ENCODE measurements at places on chromosomes 6 and 20.
A peak's percentile ranks its signal among the peaks of the same experiment; 100 is the strongest.

DNA sequence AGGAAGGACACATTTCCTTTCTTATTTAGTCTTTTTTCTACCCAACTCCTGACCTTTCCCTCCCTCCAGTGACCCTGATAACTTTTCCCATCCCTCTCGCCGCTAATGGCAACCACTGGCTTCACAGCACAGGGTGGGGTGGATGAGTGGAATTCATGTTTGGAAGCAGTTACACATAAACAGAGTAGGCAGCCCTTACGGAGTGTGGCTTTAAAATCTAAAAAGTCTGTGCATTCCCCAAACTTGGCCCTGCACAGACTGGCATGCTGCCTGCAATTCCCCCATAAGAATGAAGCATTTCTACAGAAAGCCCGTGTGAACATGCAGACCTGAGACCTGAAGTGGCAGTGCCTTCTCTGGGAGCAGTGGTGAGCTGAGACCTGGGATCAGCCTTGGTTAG lies 275.9 kb upstream of the PRND start:
- DNase-seq = no peak

GRCh38 chr20:15378151-15378550 lies 1040.7 kb upstream of the FLRT3 start:
- no peak for DNase-seq

DNA sequence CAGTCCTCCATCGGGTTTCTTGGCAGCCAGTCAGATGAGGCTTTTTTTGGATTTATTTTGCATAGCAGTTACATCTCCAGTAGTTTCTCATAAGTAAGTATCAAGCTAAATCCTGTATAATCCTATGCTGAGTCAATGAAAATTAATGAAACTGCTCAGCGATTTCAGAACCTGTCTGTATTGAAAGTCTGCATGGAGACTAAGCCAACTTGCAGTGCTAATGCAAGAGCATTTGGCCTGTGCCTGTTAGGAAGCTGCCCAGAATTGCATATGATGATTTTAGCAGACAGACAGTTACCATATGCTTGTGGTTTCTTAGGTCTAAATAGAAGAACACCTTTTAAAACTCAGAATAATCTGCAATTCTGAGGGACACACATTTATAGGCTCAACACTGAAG lies 25.2 kb upstream of the LRRN4 start:
- no peak for DNase-seq

DNA sequence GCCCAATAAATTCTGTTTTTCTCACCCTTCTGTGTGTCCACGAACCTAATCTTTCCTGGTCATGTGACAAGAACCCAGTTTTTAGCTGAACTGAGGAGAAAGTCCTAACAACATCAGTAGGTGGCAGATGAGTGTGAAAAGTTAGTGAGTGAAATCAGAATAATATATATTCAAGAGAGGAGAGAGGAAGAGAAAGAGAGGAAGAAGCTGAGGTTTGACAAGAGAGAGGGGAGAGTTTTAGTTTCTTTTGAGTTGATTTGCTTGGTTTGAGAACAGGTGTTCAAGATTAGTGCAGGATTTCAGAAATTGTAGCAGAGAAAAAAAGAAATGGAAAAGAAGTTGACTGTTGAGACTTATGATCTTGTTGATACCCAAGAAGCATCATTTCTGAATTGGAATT lies 930.5 kb upstream of the FLRT3 start:
- DNase-seq = no peak

GRCh38 chr6:32393665-32394420 lies 13.1 kb downstream of the BTNL2 start:
- DNase-seq = no peak

GRCh38 chr20:62177307-62177706 lies 5.5 kb upstream of the MTG2 start:
- DNase-seq = no peak

DNA sequence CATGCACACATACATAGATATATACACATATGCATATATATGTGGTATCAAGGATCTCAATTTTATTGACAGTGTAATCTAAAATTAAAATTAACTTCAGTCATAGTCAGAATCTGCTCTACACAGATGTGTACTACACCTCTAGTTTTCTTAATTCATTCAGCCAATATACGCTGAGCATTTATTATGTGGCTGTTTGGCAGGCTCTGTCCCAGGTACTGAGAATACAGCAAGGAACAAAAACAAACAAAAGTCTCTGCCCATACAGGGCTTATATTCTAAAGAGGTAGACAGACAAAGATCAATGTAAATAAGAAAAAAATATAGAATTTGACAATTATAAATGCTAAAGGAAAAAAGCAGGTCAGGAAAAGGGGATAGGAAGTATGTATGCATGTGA lies 7.8 kb upstream of the RGS17 start:
- DNase-seq = no peak

DNA sequence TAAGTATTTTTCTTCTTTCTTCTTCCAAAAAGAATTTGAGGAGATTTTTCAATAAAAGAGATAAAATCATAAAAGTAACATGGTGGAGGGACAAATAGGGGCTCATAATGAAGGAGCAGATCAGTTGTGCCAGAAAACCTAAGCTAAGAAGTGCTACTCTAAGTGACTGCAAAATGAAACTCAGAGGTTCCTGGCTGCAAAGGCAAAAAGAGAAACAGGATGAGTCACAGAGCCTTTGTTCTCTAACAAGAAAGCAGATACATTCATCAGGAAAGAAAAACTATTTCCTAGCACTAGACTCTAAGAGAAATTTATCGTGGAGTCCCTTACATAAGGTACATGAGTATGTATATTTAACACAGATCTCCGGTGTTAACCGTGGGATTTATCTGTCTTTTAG lies 49.8 kb downstream of the TSHZ2 start:
- no peak for DNase-seq

DNA sequence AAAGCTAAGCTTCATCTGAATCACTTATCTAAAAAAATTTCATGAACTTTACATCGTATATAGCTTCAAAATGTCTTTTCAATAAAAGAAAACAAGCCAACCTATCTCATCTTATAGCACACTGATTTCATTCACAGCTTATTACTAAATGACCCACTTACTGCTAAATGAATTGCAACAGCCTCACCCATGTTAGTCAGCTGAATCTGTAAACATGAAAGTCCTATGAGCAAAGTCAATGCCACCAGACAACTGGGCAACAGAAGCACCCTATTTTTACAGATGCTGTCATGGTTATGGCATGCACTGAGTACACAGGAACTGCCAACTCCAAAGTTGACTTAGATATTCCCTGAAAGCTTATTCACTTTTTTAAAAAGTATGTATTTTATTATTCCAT lies 41.2 kb upstream of the DST start:
- peak; percentile 29 for DNase-seq

DNA sequence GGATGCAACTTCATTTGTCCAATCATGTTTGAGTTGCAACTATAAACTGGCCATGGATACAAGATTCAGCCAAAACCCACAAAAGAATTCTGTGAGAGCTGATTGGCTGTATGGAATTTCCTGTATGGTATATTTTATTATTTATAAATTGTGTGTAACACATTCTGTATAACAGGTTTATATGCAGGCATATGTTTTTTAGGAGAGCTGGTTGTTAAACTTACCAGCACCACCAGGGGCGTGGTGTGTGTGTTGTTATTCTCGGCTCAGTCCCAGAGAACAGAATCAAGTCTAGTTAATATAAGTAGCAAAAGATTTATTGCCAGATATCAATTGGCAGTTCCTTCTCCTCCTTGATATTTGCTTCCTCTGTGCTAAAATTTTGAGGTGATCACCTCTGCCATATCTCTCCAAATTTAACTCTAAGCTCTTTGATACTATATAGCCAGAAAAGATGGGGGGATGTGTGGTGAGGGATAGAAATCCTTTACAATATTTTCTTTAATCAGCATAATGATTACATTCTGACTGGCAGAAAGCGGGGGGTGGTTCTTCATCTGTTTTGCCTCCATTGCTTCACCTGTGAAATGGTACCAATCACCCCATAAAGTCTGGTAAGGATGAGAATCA lies 22.9 kb downstream of the CNBD2 start:
- no peak for DNase-seq

DNA sequence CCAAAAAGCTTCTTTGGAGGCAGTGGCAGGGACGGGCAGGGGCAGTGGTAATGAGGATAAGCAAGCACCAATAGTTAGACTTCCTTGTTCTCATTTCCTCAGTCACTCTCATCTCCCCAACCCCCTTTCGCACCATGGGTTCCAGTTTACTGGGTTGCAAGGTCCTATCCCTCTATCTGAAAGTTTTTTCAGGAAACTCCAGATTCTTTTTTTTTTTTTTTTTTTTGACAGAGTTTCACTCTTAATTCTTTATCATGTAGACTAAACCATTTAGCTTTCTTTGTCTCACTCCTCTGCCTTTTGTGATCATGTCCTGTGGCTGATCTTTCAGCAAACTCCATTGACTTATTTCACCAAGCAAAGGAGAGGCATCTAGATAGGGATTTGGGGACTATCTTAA lies 51.4 kb upstream of the GMDS start:
- no peak for DNase-seq

DNA sequence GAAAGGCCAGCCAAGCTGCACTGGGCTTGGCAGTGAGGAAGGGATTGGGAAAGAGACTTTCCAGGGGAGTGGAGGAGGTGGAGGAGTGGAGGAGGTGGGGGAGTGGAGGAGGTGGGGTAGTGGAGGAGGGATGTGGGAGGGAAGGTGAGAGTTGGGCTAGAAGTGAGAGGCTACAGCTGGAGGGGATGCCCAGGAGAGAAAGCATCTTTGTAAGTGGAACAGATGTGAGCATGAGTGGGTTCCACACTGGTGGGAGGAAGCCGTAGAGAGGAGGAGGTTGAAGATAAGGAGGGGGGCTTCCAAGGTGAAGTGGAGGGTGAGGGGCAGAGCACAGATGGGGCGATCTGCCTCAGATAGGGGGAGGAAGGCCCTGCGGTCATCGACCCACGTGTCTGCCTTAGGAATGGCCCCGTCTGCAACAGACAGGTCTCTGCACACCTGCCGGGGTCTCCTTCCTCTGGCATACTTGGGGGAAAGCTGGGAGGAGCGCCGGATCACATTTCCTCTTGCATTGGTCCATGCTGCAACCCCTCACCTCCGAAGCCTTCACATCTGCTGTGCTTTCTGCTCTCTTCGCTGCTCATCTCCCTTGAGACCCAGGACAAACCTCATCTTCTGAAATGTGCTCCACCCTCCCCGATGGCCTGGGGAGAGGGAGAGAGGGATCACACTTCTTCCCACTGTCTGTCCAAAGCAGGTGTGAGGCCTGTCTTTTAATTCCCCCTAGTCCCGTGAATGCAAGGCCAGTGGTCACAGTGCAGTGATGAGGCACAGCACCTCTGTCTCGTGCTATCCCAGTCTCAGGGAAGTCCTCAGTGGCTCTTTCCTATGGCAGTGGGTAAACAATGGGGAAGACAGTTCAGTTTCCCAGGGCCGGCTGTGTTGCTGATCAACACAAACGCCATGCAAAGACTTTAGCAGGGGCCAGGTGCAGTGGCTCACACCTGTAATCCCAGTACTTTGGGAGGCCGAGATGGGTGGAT lies 48.6 kb upstream of the SNX9 start:
- no peak for DNase-seq

DNA sequence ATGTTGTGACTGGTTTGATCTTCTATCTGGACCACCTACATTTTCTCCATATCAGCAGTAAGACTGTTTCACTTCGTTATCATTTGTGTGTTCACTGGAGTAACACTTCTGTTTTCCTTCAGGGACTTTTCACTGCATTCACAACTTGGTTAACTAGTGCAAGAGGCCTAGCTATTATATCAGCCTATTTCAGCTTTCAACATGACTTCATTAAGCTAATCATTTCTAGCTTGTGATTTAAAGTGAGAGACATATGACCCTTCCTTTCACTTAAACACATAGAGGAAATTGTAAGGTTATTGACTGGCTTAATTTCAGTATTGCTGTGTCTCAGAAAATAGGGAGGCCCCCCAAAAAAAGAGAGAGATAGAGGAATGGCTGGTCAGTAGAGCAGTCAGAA lies 622.8 kb upstream of the NRSN1 start:
- no peak for DNase-seq

DNA sequence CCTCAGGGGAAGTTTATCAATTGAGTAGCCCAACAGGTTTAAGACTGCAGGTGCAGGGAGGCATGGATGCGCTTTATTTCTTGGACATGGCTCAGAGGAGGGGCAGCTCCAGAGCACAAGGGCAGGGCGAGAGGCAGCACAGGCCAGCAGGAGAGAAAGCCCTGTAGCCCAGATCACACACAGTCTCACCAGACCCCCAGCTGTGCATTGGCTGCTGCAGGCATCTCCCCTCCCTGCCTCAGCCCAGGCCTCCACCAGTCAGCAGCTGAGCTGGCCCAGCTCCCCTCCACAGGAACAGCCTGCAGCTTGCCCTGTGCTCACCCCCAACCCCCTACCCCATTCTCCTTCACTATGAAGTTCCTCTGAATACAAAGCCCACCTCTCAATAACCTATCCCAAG lies 24.7 kb downstream of the MRPL14 start:
- DNase-seq = no peak

- no peak for DNase-seq
Observed at GRCh38 chr6:35445691-35446090, 6.4 kb upstream of the FANCE start.

GRCh38 chr20:62382306-62383198 lies 4.4 kb upstream of the RPS21 start:
- peak; percentile 34 for DNase-seq

DNA sequence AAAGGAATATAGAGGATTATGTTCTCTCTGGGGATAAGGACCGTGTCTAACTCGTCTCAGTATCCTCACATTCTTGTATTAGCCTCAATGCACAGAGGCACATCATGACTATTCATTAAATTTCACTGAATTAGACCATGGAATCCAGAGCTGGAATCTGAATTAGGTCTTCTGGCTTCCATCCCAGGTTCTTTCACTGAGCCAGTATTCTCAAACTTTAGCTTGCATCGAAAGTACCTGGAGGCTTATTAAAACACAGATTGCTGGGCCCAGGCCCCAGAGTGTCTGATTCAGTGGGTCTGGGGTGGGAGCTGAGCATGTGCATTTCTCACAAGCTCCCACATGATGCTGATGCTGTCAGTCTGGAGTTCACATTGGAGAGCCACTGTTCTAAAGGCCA lies 142.0 kb downstream of the UST start:
- DNase-seq = no peak

GRCh38 chr6:6713657-6714056 lies 125.1 kb downstream of the LY86 start:
- no peak for DNase-seq

DNA sequence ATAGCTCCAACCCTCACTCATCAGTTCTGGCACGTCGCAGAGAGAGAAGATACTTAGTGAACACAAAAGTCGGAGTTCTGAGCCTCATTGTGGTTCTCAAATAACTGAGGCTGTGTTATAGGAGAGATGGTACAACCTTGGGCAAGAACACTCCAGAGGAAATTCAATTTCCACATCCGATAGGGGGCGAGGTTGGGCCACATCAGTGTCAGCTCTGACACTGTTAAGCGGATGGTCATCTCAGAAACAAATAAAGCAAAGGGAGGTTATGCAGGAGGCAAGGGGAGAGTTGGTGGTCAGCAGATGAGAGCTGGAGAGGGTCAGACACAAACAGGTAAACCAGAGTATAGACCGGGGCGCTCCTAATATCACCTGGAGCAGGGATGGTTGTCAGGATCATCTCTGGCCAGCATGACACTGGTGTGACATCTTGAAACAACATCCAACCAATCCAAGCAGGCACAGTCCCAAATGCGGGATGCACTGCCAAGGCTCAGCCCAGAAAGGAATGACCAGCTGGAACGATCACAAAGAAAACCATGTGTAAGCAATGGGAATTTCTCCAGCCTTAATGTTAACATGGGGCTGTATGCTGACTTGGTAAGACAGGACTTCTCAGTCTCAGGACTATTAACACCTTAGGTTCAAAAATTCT lies 331.8 kb downstream of the HACE1 start:
- DNase-seq = peak; percentile 77

- DNase-seq = no peak
Observed at GRCh38 chr6:104477569-104477968, 382.1 kb downstream of the HACE1 start.

GRCh38 chr20:44400970-44401769 lies 45.7 kb downstream of the HNF4A start:
- DNase-seq = no peak

Data from NCI-H446 treated with DMSO at 0.1 percent for 48 hours (cell line).